ENCODE measurements at places on chromosomes 11 and 22. TPM values are rescaled to one million over a fixed set of nuclear protein-coding genes. Genes with fewer than 3 reads are reported as not detected.

The BAIAP2L2 gene
- 4.0 TPM for polyA plus RNA-seq

The TRIM34 gene
- 8.7 TPM for polyA plus RNA-seq

The MAPK8IP2 gene
- 1.6 TPM for polyA plus RNA-seq

The IFITM1 gene
- polyA plus RNA-seq = 224 TPM

The SCGB1D1 gene
- polyA plus RNA-seq = not detected

- peaks cover 14% of the 10 kb centered on the region for H3K4me1 ChIP-seq
- no peak overlapping the region for H3K4me3 ChIP-seq
- no peak overlapping the region for H3K27ac ChIP-seq
- DNase-seq = peak; percentile 20
- H3K36me3 ChIP-seq = no peaks in the 10 kb centered on the region
Measured at GRCh38 chr11:30876663-30877396, 290.7 kb upstream of the MPPED2 start.

GRCh38 chr11:2219318-2220017, 47.9 kb upstream of the TH start:
- no peaks in the 10 kb centered on the region for H3K36me3 ChIP-seq
- no peak overlapping the region for H3K4me3 ChIP-seq
- H3K4me1 ChIP-seq = no peaks in the 10 kb centered on the region
- no peak overlapping the region for H3K27ac ChIP-seq
- H3K27me3 ChIP-seq = no peaks in the 10 kb centered on the region
- no peak for DNase-seq

- no peaks in the 10 kb centered on the region for H3K27me3 ChIP-seq
- peak; percentile 88 for DNase-seq
- no peaks in the 10 kb centered on the region for H3K36me3 ChIP-seq
Measured at GRCh38 chr11:2202071-2202899, 30.7 kb upstream of the TH start.

DNA sequence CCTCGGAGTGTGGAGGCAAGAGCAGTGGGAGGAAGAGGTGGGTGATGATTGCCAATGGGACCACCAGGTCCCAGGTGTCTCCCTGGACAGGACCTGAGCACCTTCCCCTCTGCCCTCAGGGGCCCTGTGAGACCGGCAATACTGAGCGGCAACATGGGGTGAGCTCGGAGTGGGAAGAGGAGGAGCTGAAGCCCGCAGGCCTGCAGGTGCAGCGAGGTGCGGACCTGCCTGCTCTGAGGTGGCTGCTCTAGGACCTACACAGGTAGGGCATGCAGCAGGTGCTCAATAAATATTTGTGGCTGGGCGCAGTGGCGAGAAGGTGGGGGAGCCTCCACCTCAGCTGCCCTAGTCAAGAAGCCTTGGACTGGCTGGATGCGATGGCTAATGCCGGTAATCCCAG, 12.2 kb upstream of the SUN2 start:
- H3K27me3 ChIP-seq = no peaks in the 10 kb centered on the region
- DNase-seq = no peak
- no peak overlapping the region for H3K4me3 ChIP-seq
- H3K36me3 ChIP-seq = no peaks in the 10 kb centered on the region
- no peaks in the 10 kb centered on the region for H3K4me1 ChIP-seq

- H3K27me3 ChIP-seq = no peaks in the 10 kb centered on the region
- H3K27ac ChIP-seq = no peak overlapping the region
- peaks cover 84% of the 10 kb centered on the region for H3K36me3 ChIP-seq
- H3K4me3 ChIP-seq = no peak overlapping the region
- peak; percentile 57 for DNase-seq
Measured at GRCh38 chr22:29744902-29745301, 21.9 kb downstream of the ZMAT5 start.

DNA sequence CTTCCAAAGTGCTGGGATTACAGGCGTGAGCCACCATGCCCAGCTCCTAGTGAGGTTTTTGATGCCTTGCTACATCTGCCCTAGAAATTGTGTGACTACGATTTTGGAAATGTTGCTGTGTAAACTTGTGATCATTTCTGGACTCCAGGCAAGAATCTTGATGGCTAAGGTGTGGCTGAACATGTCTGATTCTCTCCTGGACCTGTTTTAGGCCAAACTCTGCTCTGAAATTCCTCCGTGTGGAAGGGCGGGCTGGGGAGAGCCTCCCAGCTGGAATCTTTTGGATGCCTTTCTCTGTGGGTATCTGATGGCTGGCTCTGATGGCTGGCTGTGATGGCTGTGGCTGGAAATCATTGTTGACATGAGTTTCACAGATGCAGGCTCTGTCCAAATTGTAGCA, 8.2 kb downstream of the PNPLA3 start:
- no peaks in the 10 kb centered on the region for H3K27me3 ChIP-seq
- no peak for DNase-seq
- no peak overlapping the region for H3K4me3 ChIP-seq
- no peaks in the 10 kb centered on the region for H3K4me1 ChIP-seq
- H3K36me3 ChIP-seq = no peaks in the 10 kb centered on the region
- no peak overlapping the region for H3K27ac ChIP-seq

- no peaks in the 10 kb centered on the region for H3K36me3 ChIP-seq
- H3K27ac ChIP-seq = no peak overlapping the region
- no peak for DNase-seq
- H3K4me3 ChIP-seq = no peak overlapping the region
- no peaks in the 10 kb centered on the region for H3K4me1 ChIP-seq
- no peaks in the 10 kb centered on the region for H3K27me3 ChIP-seq
Measured at GRCh38 chr11:29628609-29629008, 388.2 kb downstream of the KCNA4 start.

- peaks cover 29% of the 10 kb centered on the region for H3K4me1 ChIP-seq
- no peaks in the 10 kb centered on the region for H3K27me3 ChIP-seq
- no peak for DNase-seq
- H3K36me3 ChIP-seq = peaks cover 98% of the 10 kb centered on the region
- H3K4me3 ChIP-seq = no peak overlapping the region
Measured at GRCh38 chr22:19064354-19065054, 57.7 kb downstream of the DGCR2 start.

DNA sequence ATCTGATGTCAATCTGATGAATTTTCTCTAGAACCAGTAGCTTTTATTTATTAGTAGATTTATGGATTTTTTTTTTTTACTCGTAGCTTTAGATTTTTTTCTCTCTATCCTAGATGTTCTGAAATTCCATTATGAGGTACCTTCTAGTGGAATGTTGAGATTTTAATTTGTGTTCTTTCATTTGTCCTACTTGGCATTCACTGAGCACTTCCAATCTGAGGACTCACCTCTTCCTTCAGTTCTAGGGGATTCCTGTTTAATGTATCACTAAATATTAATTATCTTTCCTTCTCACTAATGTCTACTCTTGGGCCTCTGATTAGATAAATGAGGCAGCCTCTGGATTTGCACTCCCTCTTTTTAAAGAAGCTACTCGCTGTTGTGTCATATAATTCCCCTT, 40.2 kb upstream of the WNT7B start:
- H3K4me3 ChIP-seq = no peak overlapping the region
- DNase-seq = no peak
- H3K4me1 ChIP-seq = peaks cover 8% of the 10 kb centered on the region

DNA sequence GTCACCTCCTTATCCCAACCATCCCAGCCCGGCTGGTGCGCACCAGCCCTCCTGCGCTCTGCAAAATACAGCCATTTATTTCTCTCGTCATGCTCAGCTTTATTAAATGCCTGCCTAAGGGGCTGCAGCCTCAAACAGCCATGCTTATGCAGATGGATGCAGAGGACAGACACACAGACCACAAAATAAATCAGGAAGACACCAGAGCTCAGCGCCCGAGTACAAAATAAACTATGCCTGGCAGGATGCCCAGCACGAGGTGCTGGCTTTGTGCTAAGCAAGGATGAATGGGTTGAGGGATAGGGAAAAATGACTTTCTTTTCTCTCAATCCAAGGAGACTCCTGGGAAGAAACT, 70.5 kb downstream of the RPUSD4 start:
- peaks cover 8% of the 10 kb centered on the region for H3K27me3 ChIP-seq
- H3K36me3 ChIP-seq = no peaks in the 10 kb centered on the region
- H3K27ac ChIP-seq = peak overlapping the region; percentile 75
- DNase-seq = peak; percentile 83
- peaks cover 50% of the 10 kb centered on the region for H3K4me1 ChIP-seq

- H3K36me3 ChIP-seq = peaks cover 26% of the 10 kb centered on the region
- no peaks in the 10 kb centered on the region for H3K4me1 ChIP-seq
- no peaks in the 10 kb centered on the region for H3K27me3 ChIP-seq
Measured at GRCh38 chr11:73801136-73801535, 13.5 kb downstream of the MRPL48 start.

- DNase-seq = no peak
- H3K36me3 ChIP-seq = no peaks in the 10 kb centered on the region
- no peak overlapping the region for H3K4me3 ChIP-seq
Measured at GRCh38 chr22:22857607-22858558, 29.7 kb upstream of the IGLL5 start.

- peak overlapping the region; percentile 63 for H3K4me3 ChIP-seq
- H3K27me3 ChIP-seq = no peaks in the 10 kb centered on the region
- peak; percentile 38 for DNase-seq
Measured at GRCh38 chr11:68904248-68904847, 657 bp downstream of the IGHMBP2 start.

DNA sequence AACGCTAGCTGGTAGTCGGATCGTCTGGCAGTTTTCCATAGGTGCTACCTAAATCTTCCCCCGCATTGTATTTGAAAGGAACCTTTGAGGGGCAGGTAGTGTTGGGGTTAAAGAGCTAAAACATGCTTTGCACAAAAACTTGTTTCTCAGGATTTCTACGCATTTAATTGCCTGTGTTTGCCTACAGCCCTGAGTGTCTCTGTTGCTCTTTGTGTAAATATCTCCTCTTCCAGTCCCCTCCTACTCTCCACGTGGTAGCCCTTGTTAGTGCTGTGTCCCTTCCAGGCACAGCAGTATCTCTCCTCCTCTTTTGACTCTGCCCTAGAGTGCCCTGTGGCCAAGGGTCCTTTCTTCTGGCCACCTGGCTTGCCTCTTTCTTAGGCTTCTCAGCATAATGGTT, 81.7 kb downstream of the BARX2 start:
- H3K27me3 ChIP-seq = no peaks in the 10 kb centered on the region
- peaks cover 15% of the 10 kb centered on the region for H3K4me1 ChIP-seq
- H3K4me3 ChIP-seq = no peak overlapping the region
- H3K36me3 ChIP-seq = no peaks in the 10 kb centered on the region
- H3K27ac ChIP-seq = no peak overlapping the region

GRCh38 chr11:46947399-46948077, 11.0 kb downstream of the CSTPP1 start:
- DNase-seq = peak; percentile 9
- H3K36me3 ChIP-seq = no peaks in the 10 kb centered on the region
- H3K27ac ChIP-seq = no peak overlapping the region
- H3K4me3 ChIP-seq = no peak overlapping the region

DNA sequence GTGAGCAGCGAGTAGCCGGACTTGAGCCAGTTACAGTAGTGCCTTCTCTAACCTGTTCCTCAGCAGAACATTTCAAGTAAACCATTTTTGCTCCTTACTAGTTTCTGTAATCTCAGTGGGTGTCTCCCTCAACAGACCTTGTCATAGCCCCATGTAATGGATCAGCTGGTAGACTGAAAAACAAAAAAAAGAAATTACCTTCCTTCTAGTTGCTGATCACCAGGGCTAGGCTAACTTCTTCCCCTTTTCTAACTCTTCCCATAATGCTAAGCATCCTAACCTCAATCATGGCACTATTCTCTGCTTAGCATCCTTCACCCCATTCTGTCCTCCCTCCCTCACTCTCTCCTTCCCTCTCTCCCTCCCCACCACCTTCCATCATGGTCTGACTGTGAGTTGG, 35.8 kb upstream of the CBX6 start:
- H3K36me3 ChIP-seq = no peaks in the 10 kb centered on the region
- no peaks in the 10 kb centered on the region for H3K27me3 ChIP-seq
- no peak overlapping the region for H3K27ac ChIP-seq

DNA sequence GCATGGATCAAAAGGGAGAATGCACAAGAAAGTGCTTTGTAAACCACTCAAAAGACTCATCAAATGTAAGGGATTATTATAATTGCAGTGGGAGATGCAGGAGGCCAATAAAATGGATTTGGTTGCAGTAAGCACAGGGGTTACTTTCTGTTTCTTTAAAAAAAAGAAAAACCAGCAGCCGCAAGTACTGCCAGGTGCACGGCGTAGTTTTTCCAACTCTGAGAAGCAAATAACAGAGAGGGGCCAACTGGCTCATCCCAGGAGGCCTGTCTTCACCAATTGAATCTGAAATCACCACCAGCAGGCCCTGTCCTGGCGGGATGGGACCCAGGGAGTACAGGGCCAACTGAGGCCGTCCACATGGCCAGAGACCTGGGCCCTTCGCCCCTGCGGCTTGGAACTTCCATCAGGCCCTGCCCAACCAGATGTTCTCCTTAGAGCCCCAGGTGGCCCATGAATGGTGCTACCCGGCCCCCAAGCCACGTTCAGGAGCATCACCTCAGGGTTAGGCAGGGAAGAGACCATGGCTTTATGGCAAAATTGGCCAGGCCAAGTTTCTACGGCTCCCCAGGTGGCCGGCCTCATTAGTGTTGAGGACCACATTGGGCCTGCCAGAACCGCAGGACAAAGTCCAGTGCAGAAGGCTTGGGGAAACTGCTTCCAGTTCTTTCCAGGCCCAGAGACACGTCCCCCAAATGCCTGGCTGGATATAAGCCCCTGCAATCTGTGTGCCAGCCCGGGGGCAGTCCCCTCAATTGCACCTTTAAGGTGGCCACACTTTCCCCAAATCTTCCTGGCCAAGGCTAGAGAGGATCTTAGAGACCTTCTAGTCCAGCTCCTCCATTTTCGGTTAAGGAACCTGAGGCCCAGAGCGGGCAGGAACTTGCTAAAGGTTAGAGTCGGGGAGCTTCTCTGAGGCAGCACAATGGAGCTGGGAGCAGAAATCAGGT, 61.7 kb downstream of the CHRDL2 start:
- no peak for DNase-seq
- H3K36me3 ChIP-seq = no peaks in the 10 kb centered on the region
- H3K4me1 ChIP-seq = no peaks in the 10 kb centered on the region
- no peaks in the 10 kb centered on the region for H3K27me3 ChIP-seq
- no peak overlapping the region for H3K27ac ChIP-seq

GRCh38 chr11:107743191-107743590, 31.3 kb upstream of the SLN start:
- no peaks in the 10 kb centered on the region for H3K36me3 ChIP-seq
- H3K27ac ChIP-seq = no peak overlapping the region
- no peaks in the 10 kb centered on the region for H3K27me3 ChIP-seq
- no peak for DNase-seq

- no peaks in the 10 kb centered on the region for H3K27me3 ChIP-seq
- H3K4me1 ChIP-seq = peaks cover 10% of the 10 kb centered on the region
- peak; percentile 58 for DNase-seq
- peak overlapping the region; percentile 79 for H3K27ac ChIP-seq
- H3K4me3 ChIP-seq = no peak overlapping the region
Measured at GRCh38 chr11:22674470-22675439, 8.3 kb downstream of the GAS2 start.

DNA sequence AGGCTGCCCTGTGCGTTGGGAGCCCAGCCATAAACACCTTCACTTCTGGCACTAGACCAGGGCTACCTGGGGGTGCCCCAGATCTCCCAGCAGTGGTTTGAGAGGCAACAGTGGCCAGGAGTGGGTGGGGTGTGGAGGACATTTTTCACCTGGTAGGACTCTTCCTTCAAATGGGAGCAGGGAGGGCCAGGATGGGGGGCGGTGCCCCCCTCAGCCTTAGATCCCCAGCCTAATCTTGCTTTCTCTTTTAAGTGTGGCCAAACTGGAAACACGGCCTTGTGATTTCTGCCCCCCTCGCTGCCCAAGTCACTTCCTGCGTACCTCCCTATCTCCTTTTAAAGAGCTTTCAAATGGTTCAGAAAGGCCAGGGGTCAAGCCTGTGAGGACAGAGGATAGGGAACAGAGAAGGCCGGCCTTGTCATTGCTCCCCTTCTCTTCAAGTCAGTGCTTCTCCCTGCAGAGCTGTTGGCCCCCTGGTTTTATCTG, 800 bp downstream of the KCNJ5 start:
- H3K4me3 ChIP-seq = peak overlapping the region; percentile 54
- peaks cover 12% of the 10 kb centered on the region for H3K27me3 ChIP-seq
- peak overlapping the region; percentile 71 for H3K27ac ChIP-seq
- DNase-seq = peak; percentile 57
- H3K4me1 ChIP-seq = peaks cover 40% of the 10 kb centered on the region
